Stimulated activated CD8-positive, alpha-beta memory T cell treated with anti-CD3 and anti-CD28 coated beads, Interleukin-15, amount 100 ng/mL, for 4 hours (primary cell): ENCODE measurements at places on chromosomes 16 and 17.

GRCh38 chr17:34371405-34372100, 8.5 kb upstream of the CCL1 start:
- DNase-seq, result no peak

DNA sequence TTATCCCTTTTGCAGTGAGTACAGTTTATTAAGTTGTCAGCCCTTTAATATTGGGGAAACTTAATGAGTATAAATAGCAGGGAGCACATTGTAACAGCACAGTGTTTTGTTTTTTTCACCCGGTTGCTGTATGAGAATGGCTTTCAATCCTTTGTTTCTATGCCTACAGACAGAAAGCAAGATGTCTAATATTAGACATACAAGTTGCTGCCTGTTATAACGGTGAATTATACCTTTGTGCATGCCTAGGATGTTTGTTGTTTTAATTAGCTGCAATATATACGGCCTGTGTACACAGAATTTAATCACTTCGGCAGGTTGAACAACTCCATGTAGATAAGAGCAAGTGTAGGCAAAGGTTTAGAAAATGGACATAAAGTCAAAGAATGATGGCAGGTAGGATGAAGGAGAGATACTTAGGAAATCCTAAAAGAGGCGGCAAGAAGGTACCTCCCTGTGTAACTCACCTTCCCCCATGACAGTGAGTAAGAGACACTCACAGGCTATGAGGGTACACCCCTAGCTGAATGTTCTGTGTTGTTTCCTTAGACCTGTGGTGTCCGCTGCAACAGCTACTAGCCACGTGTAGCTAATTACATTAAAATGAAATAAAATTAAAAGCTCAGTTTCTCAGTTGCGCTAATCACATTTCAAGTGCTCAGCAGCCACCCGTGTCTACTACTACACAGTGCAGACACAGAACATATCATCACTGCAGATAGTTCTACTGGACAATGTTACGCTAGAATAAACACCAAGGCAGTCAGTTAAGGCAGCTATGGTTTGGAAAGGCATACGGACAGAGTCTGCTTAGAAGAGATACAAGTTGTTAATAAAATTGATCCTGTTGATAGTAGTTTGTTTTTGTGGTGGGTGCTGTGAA, 10.9 kb downstream of the SLC7A6OS start:
- no peak for DNase-seq

DNA sequence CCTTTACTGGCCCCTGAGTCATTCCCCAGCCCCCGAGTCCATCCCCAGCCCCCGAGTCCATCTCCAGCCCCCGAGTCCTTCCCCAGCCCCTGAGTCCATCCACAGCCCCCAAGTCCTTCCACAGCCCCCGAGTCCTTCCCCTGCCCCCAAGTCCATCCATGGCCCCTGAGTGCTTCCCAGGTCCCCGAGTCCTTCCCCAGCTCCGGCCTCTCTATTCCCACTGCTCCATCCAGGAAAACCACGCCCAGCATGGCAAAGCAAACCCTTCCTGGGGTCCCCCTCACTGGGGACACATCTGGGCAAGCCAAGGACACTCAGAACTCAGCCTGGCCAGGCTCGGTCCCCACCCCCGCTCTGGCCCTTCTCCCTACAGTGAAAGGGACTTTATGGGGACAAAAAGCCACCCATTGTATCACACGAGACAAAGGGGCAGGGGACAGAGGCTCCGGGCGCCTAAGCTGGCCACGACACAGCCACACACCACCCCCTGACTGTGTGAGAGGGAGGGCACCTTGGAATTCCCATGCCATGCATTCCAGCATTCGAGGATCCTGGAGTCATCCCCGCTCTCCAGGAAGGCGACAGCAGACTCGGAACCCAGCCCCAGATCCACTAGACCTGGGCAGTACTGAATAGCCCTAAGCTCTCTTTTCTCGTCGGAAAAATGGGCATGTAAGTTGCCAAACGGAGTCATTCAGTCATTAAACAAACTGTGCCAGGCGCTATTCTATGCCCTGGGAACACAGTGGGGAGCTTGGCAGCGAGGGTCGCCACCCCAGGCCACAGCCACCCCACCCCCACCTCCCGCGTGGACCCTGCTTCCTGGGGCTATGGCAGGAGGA, 14.0 kb downstream of the PLLP start:
- DNase-seq, result no peak

GRCh38 chr17:56994009-56994792, 16.3 kb downstream of the SCPEP1 start:
- DNase-seq, result no peak

- DNase-seq, result no peak
Measured at GRCh38 chr16:77657016-77657415, 65.3 kb upstream of the NUDT7 start.

DNA sequence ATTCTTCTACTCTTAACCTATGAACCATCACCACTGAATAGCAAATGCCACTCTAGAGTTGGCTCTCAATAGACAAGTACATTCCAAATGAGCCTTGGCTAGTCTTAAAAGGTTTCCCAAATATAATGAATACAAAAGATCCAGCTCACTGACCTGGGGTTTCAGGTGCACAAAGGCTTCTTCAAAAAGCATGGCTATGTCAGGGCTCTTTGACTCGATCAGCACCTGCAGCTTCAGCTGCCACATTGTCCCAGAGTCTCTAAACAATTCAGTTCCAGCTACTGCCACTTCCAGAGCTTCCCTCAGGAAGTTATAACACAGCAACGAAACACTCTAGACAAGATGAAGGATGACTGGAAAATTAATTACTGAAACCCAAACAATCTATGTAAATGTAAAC, 16.0 kb upstream of the COPRS start:
- DNase-seq, result no peak

GRCh38 chr17:81976332-81977210, 858 bp upstream of the ASPSCR1 start:
- no peak for DNase-seq

DNA sequence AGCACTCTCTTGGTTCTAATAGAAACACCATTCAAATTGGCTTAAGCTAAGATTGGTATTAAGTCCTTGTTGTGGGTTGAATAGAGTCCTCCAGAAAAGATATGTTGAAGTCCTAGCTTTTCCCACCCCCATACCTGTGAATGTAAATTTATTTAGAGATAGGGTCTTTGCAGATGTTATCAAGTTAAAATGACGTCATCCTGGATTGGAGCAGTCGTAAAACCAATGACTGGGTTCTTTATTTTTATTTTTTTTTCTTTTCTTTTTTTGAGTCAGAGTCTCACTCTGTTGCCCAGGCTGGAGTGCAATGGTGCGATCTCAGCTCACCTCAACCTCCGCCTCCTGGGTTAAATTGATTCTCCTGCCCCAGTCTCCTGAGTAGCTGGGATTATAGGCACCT, 658.6 kb upstream of the RBFOX1 start:
- DNase-seq, result no peak

DNA sequence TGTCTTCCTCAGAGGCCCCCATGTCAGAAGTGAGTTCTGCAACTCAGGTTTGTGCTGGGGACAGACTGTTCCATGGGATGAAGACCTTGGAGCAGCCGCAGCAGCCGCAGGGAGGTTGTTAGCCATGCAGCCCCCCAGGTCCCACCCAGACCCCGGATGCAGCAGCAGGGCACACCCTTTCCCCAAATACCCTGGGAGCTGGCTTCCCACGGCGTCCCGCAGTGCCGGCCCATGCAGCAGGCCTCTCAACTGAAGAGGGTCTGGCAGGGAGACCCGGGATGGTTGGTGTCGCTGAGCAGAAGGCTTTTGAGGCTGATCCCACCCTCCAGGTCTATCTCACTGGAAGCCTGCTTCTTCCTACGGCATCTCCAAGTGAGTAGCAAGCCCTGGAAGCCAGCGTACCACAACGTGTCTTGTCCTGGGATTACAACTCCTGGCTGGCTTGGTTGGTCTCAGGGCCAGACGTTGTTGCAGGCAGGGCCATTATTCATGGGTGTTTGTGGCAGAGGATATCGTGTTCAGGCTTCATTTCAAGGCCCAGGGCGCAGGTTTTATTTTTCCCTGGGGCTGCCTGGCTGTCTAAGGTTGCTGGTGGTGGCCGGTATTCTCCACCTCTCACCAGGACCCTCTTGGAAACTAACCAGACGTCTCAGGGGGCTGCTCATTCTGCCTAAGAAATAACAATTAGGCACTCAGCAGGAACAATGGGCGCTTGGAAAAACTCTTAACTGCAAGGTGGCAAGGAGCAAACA, 223.2 kb downstream of the C16orf95 start:
- no peak for DNase-seq

GRCh38 chr17:27544350-27545131, 86.4 kb upstream of the LGALS9 start:
- no peak for DNase-seq

- DNase-seq, result no peak
Measured at GRCh38 chr16:15975172-15975571, 25.8 kb downstream of the ABCC1 start.

- DNase-seq, result no peak
Measured at GRCh38 chr16:89448656-89449055, 41.7 kb downstream of the ANKRD11 start.

GRCh38 chr17:60277258-60277657, 114.7 kb downstream of the USP32 start:
- no peak for DNase-seq

GRCh38 chr17:76402711-76403110, 18.3 kb downstream of the SPHK1 start:
- no peak for DNase-seq

DNA sequence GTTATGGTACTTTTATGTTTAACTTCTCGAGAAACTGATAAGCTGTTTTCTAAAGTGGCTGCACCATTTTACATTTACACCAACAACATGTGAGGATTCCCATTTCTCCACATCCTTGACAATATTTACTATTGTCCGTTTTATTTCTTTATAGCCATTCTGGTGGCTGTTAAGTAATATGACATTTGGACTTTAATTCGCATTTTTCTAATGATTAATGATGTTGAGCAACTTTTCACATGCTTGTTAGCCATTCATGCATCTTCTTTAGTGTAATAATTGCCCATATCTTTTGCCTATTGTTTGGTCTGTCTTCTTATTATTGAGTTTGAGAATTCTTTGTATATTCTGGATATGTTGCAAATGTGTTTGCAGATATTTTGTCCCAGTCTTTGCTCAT, 114.2 kb downstream of the DNAH9 start:
- no peak for DNase-seq

- no peak for DNase-seq
Measured at GRCh38 chr16:24610416-24610755, 71.0 kb downstream of the RBBP6 start.

- DNase-seq, result no peak
Measured at GRCh38 chr17:29390851-29391631, 878 bp downstream of the TAOK1 start.

- DNase-seq, result peak; percentile 50
Measured at GRCh38 chr17:78313735-78314648, 45.9 kb downstream of the SOCS3 start.

DNA sequence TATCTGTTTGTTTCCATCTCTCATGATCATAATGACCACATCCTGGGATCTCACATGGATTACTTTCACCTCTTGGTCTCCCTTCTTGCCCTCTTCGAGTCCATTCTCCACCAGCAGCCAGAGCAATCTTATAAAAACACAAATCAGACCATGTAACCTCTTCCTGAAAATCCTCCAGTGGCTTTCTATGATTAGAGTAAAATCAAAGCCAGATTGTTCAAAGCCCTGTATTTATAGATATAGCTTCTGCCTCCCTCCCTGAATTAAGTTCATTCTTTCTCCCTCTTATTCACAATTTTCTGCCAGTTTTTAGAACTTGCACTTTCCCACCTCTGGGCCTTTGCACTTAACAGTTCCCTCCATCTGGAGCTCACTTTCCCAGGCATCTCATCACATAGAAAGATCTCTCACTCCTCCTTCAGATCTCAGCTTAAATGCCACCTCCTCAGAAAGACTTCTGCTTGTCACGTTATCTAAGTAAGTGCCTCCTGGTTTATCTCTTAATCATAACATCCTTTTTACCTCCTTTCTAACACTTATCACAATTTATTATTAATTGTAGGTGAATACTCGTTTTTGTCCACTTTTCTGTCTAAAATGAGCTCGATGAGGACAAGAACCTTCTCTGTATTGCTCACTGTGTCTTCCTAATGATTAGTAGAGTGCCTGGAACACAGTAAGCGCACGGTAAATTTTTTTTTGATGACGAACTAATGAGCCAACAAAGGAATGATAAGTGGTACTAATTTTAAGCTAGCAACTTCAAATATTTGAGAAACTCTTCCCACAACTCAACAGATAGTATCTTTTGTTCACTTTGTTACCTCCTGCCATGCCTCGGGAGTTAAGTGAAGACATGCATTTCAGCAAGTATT, 80.5 kb downstream of the CYB561 start:
- DNase-seq, result no peak

- DNase-seq, result no peak
Measured at GRCh38 chr16:67563708-67564468, 1.6 kb downstream of the CTCF start.

GRCh38 chr17:8421571-8421970, 14.1 kb upstream of the NDEL1 start:
- DNase-seq, result no peak

GRCh38 chr16:67268136-67268579, 11.2 kb upstream of the PLEKHG4 start:
- no peak for DNase-seq

- no peak for DNase-seq
Measured at GRCh38 chr16:10780628-10781027, 37.0 kb downstream of the NUBP1 start.

GRCh38 chr17:19457046-19457445, 46.0 kb downstream of the RNF112 start:
- no peak for DNase-seq

DNA sequence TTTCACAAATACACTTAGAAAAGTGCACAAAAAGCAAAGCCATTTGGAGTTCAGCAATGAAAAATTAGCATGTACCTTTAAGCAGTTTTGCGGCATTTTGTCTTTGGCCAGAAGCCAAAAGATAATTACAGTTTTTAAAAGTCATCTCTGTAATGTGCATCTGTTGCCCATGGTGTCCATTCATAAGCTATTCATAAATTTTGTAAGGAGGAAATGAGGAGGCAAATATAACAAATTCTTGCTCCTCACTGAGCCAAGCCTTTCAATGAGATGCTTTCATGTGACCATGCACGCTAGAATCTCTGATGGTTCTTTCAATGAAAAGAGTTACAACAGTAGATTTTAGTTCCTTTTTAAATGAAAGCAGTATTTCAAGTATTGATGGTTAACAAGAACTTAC, 247.1 kb upstream of the MON1B start:
- DNase-seq, result no peak

- DNase-seq, result no peak
Measured at GRCh38 chr17:74822335-74822938, 37.2 kb downstream of the GRIN2C start.

GRCh38 chr16:74320707-74321106, 24.1 kb downstream of the PSMD7 start:
- DNase-seq, result no peak
